ENCODE measurements at places on chromosomes 1 and 21.

GRCh38 chr1:34928699-34929496, 552 bp downstream of the DLGAP3 start:
- DNase-seq: no peak

DNA sequence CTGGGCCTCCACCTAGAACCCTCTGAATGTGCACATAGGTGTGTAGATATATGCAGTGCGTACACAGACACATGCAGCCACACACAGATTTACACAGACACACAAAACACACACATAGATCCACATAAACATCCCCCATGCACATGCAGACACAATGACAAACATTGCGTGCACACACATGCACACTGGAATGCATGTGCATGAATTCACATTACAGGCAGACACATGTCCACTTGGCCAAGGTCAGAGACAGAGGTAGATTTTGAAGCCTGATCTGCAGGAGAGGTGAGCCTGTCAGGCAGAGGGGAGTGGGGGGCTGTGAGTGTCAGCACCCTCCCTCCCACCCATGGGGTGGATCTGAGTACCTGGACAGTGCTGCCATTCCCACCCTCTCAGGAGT, 338.5 kb downstream of the PTPRU start:
- DNase-seq: no peak

DNA sequence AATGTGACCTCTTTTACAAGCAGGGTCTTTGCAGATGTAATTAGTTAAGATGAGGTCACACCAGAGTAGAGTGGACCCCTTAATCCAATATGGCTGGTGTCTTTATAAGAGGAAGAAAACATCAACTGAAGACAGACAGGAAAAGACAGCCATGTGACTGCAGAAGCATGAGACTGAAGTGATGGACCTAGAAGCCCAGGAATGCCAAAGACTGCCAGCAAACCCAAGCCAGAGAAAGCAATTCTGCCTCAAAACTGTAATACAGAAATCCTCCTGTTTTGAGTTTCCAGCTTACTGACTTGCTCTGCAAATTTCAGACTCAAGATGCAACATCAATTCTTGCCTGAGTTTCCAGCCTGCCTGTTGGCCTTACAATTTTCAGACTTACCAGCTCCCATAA, 17.3 kb downstream of the ENAH start:
- DNase-seq: no peak

DNA sequence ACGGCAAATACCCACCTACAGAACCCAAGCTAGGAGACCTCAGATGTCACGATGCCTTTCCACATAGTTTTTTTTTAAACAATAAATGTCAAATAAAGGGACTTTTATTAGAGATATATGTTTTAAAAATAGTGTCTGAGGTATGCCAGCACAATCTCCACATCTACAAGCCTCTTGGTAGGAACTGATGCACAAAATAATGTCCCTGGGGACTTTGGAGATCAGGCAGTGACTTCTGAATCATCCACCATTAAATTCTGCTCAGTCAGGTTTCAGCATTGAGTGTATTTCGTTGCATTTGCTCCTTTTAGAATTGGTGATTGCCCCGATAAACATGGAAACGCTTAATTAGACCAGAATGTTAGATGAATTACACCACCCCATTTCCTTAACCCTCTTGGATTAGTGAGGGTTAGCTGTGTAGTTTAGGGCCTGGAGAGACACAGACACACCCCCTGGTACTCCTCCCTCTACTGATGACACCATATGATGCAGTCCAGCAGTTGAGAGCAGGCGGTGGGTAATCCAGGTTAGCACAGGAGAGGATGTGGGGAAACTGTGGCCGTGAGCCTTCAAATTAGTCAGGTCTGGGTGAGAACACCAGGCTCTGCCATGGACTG, 33.6 kb downstream of the LGR6 start:
- no peak for DNase-seq

GRCh38 chr1:69814926-69815325, 247.2 kb downstream of the LRRC7 start:
- DNase-seq: no peak

DNA sequence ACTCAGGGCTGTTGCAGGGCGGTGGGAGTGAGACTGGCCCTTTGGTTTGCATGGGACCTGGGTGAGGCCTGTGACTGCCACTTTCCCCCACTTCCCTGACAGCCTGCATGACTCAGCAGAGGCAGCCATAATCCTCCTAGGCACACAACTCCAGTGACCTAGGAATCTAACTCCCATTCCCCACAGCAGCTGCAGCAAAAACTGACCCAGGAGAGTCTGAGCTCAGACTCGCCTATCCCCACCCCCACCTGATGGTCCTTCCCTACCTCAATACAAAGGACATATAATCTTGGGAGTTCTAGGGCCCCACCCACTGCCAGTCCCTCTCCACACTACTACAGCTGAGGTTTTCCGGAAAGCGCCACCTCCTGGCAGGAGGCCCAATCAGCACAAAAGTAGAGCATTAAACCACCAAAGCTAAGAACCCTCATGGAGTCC, 26.7 kb downstream of the NDC1 start:
- no peak for DNase-seq

GRCh38 chr1:184407816-184408510, 21.1 kb downstream of the C1orf21 start:
- no peak for DNase-seq

DNA sequence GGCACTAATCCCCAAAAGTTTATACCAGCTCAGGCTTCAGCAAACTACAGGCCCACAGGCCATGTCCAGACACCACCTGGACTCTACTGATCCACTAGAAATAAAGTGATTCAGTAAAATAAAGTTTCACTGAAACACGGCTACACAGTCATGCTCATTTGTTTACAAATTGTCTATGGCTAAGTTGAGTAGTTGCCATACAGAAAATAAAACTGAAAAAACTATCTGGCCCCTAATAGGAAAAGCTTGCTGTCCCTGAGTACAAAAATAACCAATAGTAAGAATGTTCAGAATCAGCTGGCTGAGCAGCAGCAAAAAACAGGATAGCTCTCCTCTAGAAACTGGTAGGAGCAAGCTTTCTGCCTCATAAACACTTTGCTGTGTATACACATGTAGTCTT, 221.5 kb downstream of the RERE start:
- no peak for DNase-seq

- no peak for DNase-seq
Measured at GRCh38 chr1:108611984-108612383, 48.9 kb downstream of the HENMT1 start.

DNA sequence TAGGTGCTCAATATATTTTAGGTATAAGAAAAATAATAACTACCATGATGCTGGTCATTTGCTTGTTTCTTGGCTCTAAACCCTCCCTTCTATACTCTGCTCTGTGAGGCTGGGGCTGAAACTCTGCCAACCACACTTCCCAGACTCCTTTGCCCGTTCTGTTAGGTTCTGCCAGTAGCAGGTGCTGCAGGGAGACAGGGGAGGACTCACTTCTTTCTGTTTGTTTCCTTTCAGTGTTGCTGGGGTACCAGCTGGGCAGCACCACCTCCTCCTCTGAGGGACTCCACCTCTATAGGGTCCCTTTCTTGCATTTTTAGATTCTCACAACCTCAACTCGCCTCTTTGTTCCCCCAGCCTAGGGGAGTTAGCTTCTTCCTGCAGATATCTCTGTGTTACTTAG, 17.0 kb upstream of the SH2D2A start:
- DNase-seq: no peak

DNA sequence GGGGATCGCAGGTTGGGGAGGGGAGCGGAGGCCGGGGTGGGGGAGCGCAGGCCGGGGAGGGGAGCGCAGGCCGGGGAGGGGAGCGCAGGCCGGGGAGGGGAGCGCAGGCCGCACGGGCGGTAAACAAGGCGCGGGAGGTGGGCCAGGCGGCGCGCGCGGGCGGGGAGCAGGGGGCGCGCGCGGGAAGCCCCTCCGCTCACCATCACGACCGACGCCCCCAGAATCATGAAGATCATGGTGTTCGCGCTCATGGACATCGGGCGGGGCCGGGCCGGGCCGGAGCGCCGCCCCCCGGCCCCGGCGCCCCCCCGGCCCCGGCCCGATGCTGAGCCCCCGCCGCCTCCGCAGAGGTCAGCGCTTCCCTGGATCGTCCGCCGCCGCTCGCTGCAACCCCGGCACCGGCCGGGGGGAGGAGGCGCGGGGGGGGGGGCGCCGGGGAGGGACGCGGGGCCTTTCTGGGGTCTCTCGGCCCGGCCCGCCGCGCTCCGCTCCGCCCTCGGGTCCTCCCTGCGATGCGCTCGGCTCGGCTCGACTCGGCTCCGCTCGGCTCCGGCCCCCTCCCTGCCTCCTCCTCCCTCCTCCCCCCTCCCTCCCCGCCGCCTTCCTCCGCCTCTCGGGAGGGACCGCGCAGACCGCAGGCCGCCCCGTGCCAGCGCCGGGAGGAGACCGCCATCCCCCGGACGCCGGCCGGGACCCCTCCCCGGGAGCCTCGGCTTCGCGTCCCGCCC, at the start of gene TMEM240:
Gene TMEM240 (minus strand): TSS at position 535 of the 728 bp plus-strand sequence. CDS start 278 bp downstream, at position 257.
- DNase-seq: no peak

DNA sequence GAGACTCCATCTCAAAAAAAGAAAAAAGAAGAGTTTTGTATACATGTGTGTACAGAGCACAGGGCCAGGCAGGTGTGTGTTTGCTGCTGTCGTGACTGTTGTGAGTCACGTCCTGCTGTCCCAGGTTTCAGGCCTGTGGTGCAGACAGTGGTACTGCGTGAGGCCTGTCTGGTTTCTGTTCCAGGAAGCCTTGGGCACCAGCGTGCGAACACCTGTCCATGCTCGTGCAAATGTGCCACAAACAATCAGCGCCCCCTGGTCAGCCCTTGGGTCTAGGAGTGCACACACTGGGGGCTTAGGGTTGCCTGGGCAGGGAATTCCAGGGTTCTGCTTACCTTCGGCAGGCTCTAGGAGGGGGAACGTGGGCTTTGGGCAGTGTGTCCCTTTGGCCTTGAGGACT, 16.9 kb downstream of the GPR157 start:
- DNase-seq: no peak

- DNase-seq: no peak
Measured at GRCh38 chr1:203513585-203514031, 19.7 kb downstream of the OPTC start.

DNA sequence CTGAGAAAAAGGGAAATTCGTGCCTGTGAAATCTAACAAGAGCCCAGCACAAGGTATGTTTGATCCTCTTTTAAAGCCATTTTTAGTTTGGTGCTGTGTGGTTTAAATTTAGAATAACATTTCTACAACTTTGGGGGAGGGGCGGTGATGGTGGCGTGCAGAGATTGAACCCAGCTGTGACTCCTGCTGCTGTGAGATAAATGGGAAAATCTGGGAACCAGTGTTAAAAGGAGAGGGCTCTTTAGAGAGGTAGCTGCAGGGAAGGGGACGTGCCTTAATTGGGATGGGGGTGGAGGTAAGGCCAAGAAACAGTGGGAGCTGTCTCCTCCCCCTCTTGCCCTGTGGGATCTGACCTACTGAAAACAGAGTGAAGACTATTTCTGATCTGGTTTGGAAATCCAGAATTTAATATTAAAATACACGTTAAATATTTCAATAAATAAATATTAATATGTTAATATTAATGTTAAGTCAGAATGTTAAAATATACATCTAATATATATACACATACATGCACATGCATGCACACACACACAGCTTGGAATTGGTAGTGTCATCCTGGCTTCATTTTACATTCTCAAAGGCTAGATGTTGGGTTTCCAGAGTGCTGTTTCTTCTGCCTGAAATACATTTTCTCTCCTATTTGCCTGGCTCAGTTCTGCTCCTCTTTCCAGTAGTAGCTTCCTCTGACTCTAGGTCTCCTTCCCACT, 30.1 kb upstream of the DNAJC6 start:
- DNase-seq: no peak

- DNase-seq: no peak
Measured at GRCh38 chr1:91621360-91621759, 120.7 kb downstream of the CDC7 start.

DNA sequence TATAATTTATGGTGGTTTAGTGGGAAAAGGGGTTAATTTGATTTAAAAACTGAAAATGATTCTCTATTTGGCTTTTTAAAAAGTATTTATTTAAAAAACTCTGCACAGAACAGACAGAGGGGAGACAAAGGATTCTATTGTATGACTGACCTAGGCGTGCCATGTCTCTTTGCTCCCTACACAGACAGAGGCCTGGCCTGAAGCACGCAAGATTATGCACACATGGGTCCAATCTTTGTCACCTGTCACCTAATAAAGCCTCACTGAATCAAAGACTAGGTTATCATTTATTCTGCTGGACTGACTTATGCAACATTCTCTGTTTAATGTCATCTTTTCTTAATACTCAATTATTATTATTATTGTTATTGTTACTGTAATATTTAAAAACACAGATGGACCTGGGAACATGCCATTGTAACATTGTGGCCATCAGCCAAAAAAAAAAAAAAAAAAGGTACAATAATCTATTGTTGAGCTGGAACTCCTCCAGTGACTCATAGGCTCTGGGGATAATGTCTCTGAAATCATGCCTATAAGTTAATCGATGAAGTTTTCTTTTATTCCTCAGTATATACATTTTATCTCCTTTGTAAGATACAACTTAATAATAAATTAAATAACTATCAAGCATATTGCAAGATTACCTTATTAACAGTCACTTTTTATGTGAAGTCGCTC, 112.1 kb downstream of the RUNX1 start:
- DNase-seq: no peak

DNA sequence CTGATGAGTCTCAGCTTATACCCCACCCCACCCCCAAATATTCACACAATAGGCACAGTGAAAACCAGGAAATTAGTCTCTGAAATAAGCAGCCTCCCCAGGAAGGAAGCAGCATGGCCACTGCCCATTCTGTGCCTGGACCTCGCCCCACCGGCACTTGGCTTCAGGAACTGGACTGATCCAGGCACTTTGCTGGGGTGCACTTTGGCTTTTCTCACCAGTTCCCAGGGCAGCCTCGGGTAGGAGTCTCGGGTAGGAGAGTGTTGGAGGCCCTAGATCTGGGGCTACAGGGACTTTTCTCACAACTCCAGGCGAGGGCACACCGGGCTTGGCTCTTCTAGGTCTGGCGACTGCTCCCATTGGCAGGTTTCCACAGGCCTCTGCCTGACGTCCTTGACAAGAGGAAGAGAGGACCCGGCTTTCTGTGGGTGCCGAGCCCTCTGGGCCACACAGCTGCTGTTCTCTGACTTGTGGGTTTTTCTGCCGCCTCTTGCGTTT, 18.7 kb downstream of the ADARB1 start:
- DNase-seq: no peak

DNA sequence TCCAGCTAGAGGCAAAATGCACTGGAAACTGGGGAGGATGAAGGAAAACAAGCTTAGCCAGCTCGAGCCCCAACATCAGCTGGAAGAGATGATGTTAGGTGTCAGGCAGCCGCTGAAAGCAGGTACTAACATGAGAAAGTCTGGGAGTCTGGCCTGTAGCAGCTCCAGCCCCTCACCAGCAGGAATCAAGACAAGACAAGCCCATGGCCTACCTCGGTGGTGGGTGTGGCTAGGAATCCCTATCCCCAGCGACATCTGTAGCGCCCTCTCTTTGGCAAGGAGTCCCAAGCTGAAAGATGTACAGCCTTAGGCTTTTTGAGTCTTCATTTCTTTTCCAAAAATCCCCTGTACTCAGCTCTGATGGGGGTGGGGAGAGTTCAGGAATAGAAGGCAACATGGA, 2.6 kb downstream of the DLGAP3 start:
- DNase-seq: no peak

Data from SIG-M5 (cell line).